Mononuclear cell (primary cell): ENCODE measurements at places on chromosomes 1 and 21. TPM values are rescaled to one million over a fixed set of nuclear protein-coding genes. Genes with fewer than 3 reads are reported as not detected.

PFKL gene
- 61.3 TPM for total RNA-seq

PCP4 gene
- not detected for total RNA-seq

PLA2G2E gene
- total RNA-seq: not detected

REN gene
- not detected for total RNA-seq

RPTN gene
- not detected for total RNA-seq
